ENCODE measurements at places on chromosomes 11 and 22.

GRCh38 chr22:37198258-37199102 lies 10.4 kb upstream of the C1QTNF6 start:
- DNase-seq = peak; percentile 72

DNA sequence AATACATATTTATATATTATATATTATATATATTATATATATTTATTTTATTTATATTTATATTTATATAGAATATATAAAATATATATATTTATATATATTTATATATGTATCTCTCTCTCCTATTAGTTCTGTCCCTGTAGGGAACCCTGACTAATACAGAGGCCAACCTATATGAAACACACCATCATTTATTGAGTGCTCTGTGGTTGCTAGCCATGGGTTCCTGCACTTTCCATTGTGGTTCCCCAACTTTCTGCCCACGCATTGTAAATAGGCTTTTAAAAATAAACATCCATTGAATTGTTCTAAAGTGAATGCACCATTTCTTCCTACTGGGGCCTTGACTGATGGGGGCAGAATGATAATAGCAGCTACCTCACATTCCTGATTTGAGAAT lies 93.8 kb upstream of the SESN3 start:
- no peak for DNase-seq

- no peak for DNase-seq
Measured at GRCh38 chr22:21779444-21779843, 43.9 kb upstream of the YPEL1 start.

- DNase-seq = no peak
Measured at GRCh38 chr11:123363556-123363955, 66.5 kb upstream of the GRAMD1B start.

DNA sequence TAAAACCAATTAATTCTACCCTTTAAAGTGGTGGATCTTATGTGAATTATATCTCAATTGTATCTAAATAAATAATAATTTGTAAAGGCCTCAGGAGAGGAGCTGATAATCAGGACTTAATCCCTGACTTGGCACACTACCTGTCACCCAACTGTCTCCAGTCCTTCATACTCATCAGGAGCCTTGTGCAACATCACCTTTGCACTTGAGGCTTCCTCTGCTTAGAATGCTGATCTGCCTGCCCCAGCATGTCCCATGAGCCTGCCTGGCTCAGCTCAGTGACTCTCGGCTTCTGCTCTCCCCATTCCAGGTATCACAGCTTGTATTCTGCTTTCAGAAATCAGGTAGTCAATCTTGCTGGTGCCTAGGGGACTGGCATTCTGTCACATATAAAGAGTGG lies 43.9 kb upstream of the PRODH start:
- DNase-seq = no peak

GRCh38 chr11:24622262-24622661 lies 125.4 kb downstream of the LUZP2 start:
- DNase-seq = no peak

DNA sequence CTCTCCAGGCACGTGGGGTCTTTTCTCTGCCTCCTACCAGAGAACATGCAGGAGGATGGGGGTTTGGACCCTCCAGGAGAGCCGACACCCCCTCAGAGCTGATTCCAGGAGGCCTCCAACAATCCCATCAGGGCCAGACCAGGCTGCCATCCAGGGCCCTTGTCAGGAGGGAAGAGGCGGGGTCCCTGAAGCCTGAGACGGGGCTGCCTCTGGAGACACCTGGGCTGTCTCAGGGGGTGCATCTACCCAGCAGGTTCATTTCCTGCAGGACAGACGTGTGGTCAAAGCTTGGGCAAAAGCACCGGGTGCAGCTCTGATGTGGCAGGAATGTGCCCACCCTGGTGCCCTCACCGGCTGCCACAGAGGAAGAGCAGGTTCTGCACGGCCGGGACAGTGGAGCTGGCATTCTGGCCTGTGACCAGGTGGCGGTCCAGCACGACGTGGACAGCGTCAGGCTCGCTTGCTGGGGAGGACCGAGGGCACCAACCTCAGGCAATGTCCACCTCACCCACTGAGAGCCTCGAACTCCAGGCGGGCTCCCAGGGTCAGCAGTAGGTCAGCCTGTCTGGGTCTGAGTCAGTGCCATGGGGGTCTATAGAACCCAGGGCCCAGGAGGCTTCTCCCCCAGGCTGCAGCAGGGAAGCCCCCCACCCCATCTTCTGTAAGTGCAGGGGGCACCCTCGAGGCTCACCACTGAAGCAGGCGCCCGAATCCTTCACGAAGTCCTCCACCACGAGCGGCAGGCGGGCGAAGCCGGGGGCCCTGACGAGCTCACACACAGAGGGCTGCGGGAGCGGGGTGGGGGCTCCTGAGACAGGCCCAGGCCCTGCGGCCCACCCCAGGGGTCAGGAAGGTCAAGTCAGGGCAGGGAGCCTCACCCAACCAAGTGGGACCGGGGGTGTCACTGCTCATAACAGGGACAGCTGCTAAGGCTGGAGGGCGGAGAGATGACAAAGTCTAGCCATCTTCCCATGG lies 6.4 kb downstream of the GATD1 start:
- DNase-seq = no peak

DNA sequence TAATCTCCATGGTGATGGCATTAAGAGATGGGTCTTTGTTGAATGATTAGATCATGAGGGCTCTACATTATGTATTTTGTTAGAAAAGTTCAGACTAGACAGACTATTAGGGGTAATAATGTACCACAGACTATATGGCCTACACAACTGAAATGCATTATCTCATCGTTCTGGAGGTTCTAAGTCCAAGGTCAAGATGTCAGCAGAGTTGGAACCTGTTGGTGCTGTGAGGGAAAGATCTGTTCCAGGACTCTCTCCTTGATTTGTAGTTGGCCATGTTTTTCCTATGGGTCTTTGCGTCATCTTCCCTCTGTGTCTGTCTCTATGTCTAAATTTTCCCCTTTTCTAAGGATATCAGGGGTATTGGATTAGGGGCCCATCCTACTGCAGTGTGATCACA lies 8.4 kb upstream of the GLYATL1 start:
- no peak for DNase-seq

DNA sequence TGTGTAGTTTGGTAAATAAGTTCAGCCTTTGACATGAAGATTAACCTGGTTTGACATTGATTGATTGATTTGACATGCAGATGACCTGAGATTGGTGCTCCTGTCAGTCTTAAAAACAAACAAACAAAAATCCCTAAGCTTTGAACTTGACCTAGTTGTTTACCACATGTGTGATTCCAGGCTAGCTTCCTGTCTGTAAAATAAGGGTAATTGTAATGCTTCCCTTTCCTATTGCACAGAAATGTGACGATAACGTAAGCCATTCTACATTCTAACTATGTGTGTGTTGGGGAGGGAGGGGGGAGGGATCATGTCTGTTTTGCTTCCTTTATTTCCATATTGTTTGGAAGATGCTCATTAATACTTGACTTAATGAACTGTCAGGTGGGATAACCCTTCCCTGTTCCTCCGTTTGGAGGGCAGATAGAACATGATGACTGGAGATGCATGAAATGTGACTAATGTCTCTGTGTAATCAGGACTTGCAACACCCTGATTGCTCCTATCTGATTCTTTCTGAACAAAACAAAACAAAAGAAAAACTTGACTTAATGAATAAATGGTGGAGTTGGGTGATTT lies 106.1 kb upstream of the CLMP start:
- no peak for DNase-seq

GRCh38 chr22:20944042-20944441 lies 23.0 kb upstream of the AIFM3 start:
- DNase-seq = no peak

- DNase-seq = no peak
Measured at GRCh38 chr11:60528465-60528864, 13.3 kb downstream of the MS4A13 start.

DNA sequence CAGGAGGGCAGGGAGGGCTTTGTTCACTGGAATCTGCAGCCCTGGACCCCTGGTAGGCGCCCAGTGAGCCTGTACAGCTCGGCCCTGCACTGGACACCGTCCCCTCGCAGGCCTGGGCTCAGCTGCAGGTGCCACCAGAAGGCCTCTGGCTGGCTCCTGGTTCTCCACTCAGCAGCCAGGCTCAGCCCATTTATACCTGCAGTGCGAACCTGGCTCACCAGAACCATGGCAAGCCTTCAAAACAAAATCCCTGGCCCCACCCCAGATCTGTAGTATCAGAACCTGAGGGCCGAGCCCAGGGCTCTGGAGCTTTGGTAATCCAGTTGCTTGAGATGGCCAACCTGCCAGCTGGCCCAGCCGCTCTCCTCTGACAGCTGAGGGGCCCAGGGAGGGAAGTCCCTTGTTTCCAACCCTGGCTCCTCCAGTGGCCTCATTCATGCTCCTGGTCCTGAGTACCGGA lies 870 bp upstream of the FREY1 start:
- no peak for DNase-seq

DNA sequence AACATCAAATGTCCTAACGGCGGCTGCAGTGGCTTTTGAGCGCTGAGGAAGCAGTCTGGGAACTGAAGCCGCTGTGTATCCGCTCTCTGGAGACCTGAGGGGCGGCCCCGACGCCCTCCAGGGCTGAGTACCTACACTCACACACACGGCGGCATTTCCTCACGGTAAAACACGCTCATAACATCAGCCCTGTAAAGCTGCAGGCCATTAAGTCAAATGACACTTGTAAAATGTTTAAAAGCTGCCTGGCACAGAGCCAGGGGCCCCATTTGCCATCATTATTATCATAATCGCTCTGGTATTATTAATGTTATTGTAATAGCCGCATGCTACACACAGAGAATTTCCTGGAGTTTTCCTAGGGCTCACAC lies 5.1 kb downstream of the CARS1 start:
- no peak for DNase-seq

GRCh38 chr11:36205536-36205935 lies 83.7 kb downstream of the COMMD9 start:
- no peak for DNase-seq

GRCh38 chr22:49201046-49201970 lies 626.4 kb downstream of the BRD1 start:
- no peak for DNase-seq

DNA sequence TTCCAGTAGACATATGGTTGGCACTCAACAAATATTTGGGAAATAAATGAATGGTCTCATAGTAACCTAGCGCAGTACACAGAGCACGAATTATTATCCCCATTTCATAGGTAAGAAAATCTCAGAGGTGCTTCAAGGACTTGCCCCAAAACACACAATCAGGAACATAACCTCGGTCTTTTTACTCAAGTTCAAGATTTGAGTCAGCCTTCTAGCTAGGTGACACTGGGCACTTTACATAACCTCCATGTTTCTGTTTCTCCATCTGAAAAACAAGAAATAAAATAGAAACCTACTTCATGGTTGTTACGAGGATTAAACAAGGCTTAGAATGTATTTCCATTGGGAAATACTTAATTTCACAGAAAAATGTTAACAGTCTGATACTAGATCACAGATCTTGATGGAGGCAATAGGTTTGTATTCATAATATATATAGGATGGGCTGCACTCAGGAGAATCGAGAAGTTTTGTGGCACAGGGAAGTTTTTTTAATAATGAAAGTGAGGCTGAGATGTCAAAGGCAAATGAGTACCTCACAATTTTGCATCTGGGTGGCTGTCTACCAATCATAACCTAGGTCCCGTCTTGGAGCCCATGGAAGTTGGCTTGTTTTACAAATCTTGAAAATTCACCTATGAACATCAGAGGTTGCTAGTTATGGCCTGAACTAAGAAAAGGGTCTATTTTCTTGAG lies 147.4 kb upstream of the ZC3H12C start:
- DNase-seq = no peak

DNA sequence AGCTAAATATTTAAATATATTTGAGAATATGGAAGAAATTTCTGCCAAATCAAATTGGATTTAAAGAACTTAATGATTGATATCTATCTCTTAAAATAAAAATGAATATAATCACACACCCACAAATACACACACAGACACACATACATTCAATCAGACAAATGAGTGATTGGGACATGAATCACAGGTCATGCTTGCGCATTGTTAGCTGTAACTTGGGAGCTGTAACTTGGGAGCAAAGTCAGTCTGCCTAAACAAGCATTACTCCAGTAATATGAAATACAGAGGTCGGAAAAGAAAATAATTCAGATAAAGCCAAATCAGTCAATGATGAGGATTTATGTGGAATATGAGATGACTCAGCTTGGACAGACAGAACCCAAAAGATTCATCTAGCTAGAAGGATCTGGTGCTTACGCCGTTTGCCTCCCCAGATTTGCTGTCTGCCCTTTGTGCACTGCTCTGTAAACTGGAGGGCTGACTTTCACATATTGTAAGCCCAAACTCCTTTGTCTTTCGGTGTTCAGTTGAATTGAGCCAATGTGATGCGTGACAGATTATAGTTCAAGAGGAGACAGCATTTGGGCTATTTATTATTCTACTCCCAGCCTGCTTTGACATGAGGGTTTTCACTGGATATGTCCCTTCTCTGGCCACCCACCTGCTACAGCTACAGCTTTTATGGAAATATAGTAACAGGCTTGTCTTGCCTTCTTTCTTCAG lies 1.6 kb downstream of the OR56B1 start:
- no peak for DNase-seq

DNA sequence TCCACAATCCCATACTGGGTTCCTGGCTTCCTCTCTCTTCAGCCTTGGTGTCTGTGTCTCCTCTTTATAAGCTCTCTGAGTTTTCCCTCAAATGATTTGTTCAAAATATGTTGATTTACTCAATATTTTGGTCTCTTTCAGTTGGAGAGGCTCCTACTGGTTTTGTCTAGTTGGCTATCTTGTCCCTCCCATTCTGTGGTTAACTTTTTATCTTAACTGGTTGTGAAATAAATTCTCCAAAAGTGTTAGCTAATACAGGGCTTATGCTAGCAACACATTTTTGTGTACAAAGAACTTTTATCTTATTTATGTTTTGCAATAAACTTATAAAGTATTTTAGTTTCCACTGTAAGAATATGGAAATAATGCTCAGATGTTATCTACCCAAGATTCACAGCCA lies 200.9 kb downstream of the AASDHPPT start:
- DNase-seq = no peak

GRCh38 chr11:17214338-17214737 lies 6.6 kb upstream of the PIK3C2A start:
- no peak for DNase-seq

DNA sequence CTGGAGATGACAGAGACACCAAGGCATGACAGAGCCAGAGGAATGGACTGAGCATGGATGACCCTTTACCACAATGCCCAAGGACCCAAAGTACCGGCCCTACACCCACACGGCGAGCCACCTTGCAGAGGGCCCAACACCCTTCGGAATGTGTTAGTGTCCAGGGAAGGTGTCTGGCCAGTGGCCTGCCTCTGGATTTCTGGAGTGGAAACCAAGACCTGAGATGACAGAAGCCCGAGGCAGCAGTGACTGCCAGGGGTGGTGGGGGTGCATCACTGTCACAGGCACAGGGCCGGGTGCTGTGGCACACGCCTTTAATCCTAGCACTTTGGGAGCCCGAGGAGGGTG lies 28.7 kb downstream of the PDGFB start:
- DNase-seq = no peak

DNA sequence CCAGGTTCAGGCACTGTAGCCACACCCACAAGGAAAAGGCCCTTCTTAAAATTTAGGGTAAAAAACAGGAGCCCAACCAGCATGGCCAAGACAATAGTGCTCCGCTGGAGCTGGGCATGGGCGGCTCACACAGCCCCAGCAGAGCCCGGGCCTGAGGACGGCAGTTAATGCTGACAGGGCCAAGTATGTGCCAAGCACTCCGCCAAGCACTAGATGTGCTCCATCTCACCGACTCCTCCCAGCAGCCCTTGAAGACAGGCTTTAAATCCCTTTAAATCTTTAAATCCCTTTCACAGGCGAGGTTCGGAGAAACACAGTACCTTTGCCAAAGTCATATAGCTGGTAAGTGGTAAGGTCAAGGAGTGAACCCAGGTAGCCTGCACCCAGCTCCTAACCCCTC lies 4.8 kb downstream of the ARFGAP2 start:
- no peak for DNase-seq

GRCh38 chr11:33636104-33636503 lies 64.5 kb downstream of the C11orf91 start:
- no peak for DNase-seq

Measured in activated gamma-delta T cell (primary cell).